ENCODE measurements at places on chromosomes 3 and 15.

DNA sequence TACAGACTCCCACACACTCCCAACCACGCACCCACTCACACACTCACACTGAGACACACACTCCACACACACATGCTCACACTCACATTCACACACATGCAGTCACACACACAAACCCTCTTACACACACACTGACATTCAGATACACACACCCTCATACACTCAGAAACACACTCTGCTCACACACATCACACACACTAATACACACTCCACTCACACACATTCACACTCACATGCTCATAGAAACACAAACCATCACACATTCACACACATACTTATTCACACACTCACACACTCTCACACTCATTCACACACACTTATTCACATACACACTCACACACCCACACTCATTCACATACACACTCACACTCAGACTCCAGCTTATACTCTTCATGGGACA lies 509.3 kb downstream of the OCA2 start:
- no peak for DNase-seq

DNA sequence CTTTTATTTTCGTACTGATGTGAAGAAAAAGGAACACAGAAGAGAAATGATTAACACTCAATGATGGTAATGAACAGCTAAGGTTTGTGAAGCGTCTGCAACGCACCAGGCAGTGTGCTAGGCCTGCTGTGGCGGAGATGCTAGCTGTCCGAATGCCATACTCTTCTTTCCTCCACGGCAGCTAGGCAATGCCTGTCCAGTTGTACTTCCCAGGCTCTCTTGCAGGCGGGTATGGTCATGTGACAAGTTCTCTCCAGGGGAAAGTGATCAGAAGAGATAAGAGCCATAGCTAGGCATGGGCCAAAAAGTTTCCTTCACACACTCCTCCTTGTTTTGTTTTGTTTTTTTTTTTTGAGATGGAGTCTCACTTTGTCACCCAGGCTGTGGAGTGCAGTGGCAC lies 6.7 kb downstream of the TADA3 start:
- no peak for DNase-seq

GRCh38 chr15:98713585-98714001 lies 65.3 kb downstream of the IGF1R start:
- DNase-seq, result no peak

- DNase-seq, result no peak
Observed at GRCh38 chr3:42019144-42019952, 57.4 kb upstream of the ULK4 start.

GRCh38 chr3:69251078-69251805 lies 128.8 kb upstream of the LMOD3 start:
- DNase-seq, result no peak

All from hindlimb muscle (tissue), 1 donor.